Iris pigment epithelial cell (primary cell): ENCODE measurements at places on chromosomes 7 and 10.

DNA sequence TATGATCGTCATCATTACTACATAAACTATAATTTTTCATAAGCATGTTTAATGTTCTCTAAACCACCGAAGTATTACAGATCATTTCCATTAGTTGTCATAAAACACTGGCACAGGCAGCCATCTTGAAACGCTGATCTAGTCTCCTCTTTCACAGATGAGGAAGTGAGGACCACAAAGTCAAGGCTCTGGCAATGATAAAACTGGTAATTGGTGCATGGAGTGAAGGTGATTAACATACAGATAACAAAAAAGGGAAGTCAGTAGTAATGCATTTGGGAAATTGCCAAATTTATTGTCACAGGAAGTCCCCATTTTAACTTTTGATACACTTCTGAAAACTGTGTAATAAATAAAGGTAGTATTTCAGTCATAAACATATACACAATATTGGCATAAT lies 49.3 kb downstream of the FBXL13 start:
- no peak for DNase-seq

DNA sequence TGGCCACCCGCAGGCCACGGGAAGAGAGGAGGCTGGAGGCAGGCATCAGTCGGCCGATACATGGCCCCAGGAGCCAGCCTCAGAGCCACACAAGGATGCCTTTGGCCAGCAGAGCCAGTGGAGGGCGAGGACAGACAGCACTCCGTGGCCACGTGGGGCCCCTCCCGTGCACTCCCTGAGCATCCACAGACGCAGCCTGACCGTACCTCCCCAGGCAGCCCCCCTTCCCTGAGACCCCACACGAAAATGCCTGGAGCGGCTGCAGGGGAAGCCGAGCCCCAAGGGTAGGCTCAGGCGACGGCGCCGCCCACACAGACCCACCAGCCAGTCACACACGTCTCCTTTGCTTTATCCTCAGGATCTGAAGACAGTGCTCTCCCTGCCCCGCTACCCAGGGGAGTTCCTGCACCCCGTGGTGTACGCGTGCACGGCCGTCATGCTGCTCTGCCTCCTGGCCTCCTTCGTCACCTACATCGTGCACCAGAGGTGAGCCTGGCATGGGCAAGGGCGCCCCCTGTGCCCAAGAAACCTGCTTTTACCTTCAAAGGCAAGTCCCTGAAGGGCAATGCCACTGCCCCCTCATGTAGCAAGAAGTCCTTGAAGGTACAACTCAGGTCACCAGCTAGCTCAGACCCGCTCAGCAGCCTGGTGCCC lies 9.0 kb downstream of the ADGRA1 start:
- DNase-seq: no peak

- DNase-seq: peak; percentile 35
Measured at GRCh38 chr10:22764639-22765038, 50.3 kb upstream of the PIP4K2A start.

DNA sequence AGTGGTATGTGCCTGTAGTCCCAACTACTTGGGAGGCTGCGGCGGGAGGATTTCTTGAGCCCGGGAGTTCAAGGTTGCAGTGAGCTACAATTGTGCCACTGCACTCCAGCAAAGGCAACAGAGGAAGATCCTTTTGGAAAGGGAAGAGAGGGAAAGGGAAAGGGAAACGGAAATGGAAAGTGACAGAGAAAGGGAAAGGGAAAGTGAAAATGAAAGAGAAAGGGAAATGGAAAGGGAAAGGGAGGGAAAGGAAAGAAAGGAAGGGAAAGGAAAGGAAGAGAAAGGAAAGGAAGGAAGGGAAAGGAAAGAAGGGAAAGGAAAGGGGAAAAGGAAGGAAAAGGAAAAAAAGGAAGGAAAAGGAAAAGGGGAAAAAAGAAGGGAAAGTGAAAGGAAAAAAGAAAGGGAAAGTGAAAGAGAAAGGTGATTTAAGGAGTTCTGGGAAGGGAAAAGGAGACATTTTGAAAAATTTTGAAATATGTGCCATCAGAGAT lies 2.3 kb upstream of the ZC3HAV1 start:
- DNase-seq: no peak

GRCh38 chr10:96249264-96249663 lies 22.1 kb downstream of the BLNK start:
- no peak for DNase-seq

- no peak for DNase-seq
Measured at GRCh38 chr7:22601003-22601402, 101.0 kb upstream of the STEAP1B start.

DNA sequence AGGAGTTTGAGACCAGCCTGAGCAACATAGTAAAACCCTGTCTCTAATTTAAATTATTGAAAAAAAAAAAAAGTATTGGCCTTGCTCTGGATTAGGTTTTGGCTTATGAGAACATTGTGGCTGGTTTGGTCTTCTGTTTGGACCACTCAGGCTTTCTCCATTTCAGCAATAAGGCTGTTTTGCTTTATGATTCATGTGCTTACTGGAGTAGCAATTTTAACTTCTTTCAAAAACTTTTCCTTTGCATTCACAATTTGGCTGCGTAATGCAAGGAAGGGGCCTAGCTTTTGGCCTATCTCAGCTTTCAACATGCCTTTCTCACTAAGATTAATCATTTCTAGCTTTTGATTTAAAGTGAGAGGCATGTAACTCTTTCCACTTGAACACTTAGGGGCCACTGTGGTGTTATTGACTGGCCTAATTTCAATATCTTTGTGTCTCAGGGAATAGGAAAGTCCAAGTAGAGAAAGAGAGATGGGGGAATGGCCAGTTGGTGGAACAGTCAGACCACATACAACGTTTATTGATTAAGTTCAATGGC lies 38.0 kb upstream of the SRPK2 start:
- DNase-seq: no peak

- no peak for DNase-seq
Measured at GRCh38 chr7:117071551-117071950, 118.2 kb downstream of the ST7 start.

DNA sequence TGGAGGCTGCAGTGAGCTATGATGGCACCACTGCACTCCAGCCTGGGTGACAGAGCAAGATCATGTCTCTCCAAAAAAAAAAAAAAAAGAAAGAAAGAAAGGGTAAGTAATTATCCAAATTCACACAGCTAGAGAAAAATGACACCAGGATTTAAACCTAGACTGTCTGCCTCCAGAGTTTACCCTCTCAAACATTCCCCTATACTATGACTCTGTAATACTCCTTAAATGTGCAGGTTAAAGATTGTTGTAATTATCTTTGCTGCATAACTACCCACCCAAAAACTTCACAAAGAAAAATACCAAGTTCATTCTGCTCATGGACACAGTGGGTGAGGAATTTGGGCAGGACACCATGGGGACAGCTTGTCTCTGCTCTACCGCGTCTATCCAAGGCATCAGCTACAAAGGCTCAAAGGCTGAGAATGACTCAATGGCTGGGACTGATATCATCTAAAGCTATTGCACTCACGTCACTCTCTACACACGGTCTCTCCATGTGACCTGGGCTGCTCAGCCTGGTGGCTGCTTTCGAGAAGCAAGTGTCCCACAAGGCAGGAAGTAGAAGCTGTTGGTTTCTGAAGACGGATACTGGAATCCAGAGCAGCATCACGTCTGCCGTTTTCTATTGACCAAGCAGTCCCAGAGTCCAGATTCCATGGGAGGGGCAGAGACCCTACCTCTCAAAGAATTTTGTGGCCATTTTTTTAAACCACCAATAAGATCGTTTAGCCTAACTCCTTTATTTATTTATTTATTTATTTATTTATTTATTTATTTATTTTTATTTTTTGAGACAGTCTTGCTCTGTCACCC lies 185.7 kb upstream of the AUTS2 start:
- DNase-seq: peak; percentile 1

DNA sequence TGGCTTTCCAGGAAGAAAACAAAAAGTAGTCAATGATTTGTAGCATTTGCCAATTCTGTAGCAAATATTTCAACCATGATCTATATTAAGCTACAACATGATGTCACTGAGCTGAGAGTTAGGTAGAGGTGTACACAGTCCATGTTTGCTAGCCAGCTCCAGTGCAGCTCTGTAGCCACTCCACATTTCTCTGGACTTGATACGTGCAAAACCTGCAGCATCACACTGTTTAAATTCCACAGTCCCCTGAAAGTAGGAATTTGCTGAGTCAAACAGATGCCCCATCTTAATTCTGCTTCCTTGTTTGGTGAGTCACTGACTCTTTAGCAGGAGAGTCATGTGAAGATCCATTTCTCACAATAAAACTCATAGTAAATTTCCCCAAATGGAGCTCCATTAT lies 89.8 kb upstream of the LRRTM3 start:
- peak; percentile 86 for DNase-seq

GRCh38 chr10:10787586-10787985 lies 230.1 kb upstream of the CELF2 start:
- DNase-seq: no peak

- peak; percentile 15 for DNase-seq
Measured at GRCh38 chr7:69708857-69709256, 110.6 kb downstream of the AUTS2 start.

DNA sequence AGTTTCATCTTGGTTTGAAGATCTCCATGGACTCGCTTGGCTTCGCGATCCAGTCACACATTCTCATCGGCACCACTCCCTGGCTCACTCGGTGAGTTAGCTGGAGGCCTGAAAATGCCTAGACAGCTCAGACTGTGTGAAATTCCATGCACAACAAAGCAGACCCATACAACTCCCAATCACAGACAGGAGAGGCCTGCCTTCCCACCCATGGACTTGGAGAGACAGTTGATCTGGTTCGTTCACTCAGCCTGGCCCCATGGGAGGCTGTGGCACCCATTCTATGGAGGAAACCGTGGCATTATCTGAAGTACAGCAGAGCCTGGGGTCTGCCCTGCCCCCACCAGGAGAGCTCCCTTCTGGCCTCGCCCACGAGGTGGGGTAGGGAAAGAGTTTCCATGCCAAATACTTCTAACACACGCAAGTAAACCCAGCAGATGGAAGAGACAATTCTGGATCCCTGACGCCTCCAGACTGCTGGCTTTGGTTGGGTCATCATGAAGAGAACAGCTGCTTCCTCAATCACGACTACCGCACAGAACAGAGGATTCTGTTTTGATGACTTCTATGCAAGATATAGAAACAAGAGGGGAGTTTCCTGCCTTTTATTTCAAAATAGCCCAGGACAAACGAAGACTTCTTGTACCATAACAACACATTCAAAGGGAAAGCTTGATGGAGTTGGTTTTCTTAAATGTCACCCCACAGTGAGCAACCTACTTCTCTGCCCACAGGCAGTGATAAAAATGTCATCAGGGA lies 15.9 kb downstream of the FAM53B start:
- DNase-seq: no peak

DNA sequence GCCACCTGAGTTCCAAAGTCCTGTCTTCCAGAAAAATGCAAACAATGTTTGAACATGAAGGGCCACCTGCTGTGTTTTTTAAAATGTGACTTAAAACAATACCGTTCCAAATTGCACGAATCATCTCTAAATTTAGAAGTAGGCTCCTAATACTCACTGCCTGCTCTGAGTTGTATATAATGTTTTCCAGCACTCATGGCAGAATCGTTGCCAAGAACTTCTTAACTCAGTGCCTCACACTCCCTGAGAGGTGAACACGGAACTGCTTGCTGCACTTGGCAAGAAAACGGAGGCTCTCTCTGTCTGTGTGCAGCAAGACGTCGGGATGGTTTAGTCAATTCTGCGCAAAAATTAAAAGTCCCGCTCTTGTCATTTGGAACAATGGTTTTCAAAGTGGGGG lies 757.3 kb upstream of the AUTS2 start:
- DNase-seq: no peak

GRCh38 chr10:95509251-95509650 lies 51.9 kb downstream of the SORBS1 start:
- no peak for DNase-seq

DNA sequence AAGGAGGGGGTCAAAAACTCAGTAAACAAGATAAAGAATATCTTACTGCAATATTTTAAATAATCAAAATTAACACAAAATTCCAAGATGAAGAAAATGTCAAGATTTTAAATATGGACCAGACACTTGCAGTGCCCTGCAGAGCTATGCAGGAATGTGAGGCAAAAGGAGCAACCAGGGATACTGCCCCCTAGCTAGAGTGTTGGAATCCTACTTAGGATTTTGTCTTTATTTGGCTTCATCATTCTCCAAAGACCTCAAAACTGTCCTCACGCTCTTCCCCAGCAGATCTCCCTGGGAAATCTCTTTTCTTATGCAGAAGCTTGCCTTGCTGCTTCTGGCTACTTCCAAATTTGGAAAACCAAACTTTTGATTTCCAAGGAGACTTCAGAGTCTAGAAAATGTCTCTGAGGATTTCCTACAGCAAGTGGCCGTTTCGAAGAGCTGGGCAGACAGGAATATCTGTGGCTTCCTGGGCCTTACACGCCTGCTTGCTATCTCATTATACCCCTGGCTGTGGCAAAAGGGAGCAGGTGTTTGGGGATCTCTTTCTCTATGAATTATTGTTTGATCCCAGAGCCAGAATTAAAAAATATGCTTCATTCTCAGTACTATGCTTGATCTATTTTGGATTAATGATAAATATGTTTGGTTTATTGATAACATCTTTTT lies 232.2 kb upstream of the BMPER start:
- no peak for DNase-seq
